ENCODE measurements at places on chromosomes 2 and 18.

DNA sequence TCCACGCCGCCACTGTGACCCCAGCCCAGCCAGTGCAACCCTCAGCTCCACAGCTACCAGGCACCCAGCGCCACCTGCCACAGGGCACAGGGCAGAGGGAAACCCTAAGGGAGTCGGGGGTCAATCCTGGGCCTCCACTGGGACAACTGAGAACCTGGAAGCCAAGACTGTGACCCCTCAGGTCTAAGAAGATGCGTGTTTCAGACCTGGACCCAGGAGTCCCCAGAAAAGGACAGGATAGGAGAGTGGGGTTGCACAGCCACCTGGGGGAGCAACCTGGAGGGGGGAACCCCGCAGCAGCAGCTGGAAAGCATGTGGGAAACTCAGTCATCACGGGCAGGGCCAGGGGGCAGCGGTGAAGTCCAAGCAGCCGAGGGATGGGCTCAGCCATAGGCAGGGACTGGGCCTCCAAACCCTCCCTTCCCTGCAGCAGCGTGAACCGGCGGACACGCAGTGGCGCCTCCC lies 4.1 kb downstream of the ESPNL start:
- no peak for DNase-seq

DNA sequence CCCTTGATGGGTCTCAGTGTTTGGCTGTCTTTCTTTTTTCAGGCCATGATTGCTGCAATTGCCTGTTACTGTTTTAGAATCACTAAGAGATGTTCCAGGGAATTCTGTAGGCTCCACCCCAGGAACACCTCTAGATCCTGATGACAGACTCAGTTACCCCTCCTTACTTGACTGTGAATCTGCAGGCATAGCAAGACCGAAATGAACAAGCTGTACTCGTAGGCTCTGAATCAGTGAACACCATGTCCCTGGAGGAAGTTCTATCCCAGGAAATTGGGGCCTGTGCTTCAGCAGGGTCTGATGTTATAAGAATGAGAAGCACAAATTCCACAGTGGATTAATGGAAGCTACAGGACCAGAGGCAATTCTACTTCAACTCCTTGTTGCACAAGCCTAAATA lies 148.6 kb downstream of the COPS8 start:
- DNase-seq: no peak

DNA sequence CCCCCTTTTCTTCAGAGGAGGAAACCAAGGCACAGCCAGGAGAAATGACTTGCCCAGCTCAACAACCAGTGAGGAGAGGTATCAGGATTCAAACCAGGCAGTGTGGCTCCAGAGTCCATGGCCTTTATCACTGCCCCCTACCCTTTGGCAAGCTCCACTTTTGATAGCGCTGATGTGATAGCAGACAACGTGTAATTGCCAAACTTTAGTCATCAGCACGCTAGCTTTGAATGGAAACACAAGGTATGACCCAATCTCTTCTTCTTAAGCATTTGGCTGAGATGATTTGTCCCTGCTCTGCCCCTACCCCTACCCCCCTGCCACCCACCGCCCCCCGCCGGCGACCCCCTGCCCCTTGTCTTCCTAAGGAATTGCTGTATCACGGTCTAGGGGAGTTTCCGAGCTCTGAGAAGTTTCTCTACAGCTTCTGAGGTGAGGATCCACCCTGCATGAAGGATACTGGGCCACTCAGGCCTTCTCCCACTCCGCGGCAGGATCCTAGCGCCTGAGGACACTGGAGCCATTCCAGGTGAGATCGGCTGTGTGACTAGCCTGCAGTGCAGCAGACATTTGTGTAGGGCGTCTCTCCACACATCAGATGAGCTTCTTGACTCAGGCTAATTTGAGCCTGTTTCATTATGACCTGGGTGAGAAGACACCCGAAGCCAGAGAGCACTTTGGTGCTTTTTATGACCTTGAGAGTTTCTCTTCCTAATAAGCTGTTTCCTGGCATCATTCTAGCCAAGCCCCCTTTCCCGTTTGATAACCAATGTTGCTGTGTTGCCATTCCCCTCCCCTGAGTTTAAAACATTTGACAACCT lies 75.1 kb upstream of the MAP4K4 start:
- peak; percentile 9 for DNase-seq

- DNase-seq: no peak
Measured at GRCh38 chr2:170467568-170468422, 247.3 kb upstream of the SP5 start.

DNA sequence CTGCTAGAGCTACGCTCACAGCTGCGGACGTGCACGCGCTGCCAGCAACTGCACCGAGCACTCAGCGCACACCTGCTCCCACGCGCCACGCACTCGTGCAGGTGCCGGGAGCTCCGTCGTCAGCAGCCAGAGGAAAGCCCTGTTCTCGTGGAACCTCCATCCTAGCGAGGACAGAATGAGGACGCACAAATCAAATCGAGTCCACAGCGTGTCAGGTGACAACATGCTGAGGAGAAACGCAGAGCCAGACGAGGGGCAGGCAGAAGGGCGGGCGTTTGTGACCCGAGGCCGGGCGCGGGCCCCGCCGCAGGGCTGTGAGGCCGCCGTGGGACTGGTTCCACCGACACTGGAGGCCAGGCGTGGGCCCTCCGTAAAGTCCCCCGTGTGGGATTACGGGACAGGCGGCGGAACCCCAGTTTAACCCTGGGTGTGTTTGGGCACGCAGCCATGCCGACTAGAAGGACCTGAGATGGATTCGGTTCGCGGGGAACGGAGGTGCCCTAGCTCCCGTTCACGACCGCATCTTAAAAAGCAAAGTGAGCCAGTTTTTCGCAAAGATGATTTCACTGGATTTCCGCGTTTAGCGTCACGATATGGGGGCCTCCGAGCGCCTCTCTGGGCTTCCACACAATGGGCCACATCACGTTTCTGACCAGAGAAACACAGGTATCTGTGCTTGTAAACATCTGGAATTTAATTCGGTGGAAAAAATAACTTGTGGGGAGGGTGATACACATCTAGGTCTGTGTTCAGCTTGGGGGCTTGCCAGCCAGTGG lies 26.9 kb upstream of the ALKAL2 start:
- DNase-seq: no peak

GRCh38 chr2:142980246-142981068 lies 103.0 kb downstream of the KYNU start:
- DNase-seq: no peak

- DNase-seq: no peak
Measured at GRCh38 chr18:3132700-3133099, 87.1 kb downstream of the MYOM1 start.

- no peak for DNase-seq
Measured at GRCh38 chr2:161352719-161353118, 44.5 kb downstream of the PSMD14 start.

- no peak for DNase-seq
Measured at GRCh38 chr2:207514451-207514850, 15.3 kb upstream of the CREB1 start.

DNA sequence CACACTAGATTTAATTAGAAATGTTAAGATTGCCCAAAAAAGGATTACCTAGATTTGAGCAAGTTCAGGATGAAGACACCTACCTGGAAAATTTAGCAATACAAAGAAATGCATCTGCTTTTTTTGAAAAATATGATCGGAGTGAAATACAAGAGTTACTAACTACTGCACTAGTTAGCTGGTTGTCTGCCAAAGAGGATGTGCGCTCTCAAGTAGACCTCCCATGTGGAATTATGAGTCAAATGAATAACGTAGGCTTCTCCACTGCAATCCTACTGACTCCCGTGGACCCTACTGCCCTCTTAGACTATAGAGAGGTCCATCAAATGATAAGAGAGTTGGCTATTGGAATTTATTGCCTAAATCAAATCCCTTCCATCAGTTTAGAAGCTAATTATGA lies 2.0 kb downstream of the ANKAR start:
- no peak for DNase-seq

GRCh38 chr18:30676053-30676480 lies 366.5 kb downstream of the DSC3 start:
- DNase-seq: no peak

GRCh38 chr2:176639016-176639343 lies 369.7 kb downstream of the MTX2 start:
- DNase-seq: no peak

- no peak for DNase-seq
Measured at GRCh38 chr2:41723526-41723925, 324.3 kb upstream of the PKDCC start.

DNA sequence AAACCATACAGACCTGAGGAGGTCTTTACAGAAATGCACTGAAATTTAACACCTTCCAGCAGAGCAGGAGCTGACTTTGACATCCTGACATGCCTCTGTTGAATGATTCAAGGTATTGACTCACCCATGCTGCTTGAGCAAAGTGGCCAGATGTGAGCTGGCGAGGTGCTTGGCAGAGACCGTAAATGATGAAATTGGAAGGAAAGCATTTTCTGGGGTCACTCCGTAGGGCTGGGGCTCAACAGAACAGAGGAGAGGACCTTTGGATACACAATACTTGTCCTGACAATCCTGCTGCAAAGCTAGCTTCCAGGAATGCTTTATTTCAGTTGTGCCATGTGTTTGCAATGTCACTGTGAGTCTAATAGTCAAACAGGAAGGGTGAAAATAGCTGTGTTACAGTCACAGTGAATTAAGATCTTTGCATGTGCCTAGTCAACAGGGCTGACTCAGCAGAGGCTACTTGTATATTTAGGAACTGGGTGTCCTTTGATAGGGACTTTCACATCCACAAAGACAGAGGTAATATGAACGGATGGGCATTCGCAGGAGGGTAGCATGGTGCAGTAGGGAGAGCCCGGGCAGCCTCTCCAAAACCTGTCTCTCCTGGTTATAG lies 31.6 kb upstream of the NCK2 start:
- DNase-seq: no peak

DNA sequence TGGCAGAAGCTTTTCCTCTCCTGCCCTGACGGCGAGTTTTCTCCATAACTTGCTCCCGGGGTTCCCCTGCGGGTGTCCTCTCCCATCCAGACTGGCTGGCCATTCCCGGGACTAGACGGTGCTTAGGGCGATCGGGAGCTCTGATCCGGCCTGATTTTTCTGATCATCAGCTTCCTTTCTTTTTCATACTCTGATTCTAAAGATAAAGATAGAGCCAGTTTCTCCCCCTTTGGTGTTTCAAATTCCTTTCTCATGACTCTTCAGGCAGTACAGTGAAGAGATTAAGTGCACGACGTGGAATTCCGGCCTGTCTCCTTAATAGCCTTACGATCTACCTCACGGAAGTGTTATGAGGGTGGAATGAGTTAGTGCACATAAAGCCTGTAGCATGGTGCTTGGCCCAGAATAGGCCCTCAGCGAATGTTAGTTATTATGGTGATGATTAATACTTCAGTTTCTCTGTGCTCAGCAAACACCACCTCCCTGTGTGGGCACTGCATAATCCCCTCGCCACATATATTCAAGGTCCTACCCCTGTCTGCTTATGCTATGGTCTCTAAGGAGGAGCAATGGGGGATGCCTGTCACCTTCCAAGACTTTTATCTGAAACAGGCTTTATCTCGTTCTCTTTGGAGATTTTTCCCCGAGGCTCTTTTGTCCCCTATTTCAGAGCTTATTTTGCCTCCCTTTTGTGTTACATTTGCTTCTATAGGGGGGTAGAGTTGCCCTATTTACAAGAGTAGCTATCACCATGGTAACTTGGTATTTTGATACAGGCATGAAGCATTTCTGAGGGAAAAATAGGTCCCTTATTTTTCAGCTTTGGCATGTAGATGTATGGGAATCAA lies 254.8 kb downstream of the CDH2 start:
- no peak for DNase-seq

DNA sequence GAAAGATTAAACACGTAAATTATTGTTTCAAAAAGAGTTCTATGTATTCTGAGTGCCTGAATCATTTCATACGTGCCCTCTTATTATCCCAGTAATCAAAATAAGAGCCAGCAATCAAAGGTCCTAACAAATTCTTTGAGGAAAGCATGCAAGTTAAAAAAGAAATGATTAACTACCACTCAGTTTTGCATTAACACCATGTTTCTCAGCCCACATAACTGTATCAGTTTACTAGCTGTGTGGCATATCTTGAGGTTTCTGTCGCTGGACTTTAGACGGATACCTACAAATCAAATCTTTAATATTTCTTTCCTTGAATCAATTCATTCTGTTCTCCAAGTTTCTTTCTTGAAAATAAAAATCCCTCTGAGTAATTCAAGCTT lies 668.9 kb upstream of the CHAC2 start:
- no peak for DNase-seq

GRCh38 chr18:9209279-9209678 lies 72.7 kb downstream of the ANKRD12 start:
- no peak for DNase-seq

DNA sequence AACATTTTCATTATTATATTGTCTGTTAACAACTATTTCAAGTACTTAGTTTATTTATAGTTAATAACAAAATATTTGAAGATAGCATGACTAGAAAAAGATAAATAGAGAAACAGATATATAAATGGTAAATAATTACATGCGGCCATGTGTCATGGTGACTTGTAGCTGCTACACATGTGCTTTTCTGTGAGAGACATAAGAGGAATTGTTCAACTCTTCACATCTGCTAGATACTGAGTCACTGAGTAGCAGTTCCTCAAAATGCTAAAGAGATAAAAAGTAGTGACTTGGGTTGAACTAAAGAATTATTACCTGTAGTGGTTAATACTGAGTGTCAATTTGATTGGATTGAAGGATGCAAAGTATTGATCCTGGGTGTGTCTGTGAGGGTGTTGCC lies 37.5 kb upstream of the SCN9A start:
- no peak for DNase-seq

DNA sequence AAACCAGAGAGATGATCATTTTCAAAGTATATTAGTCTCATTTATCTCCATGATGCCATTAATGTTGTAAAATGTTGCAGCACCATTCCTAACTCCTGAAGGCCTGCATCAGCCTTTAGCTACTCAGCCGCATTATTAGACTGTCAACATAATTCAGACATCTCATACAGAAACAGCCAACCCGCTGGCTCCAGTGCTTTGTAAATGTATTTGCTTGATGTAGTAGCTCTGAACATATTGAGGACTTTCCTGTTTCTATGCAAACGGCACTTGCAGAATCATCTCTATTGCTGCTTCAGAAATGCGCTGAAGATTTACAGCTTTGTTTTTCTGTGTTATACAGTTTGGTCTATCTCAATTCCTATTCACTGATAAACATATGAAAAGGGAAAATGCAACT lies 372.2 kb downstream of the DSEL start:
- DNase-seq: no peak

DNA sequence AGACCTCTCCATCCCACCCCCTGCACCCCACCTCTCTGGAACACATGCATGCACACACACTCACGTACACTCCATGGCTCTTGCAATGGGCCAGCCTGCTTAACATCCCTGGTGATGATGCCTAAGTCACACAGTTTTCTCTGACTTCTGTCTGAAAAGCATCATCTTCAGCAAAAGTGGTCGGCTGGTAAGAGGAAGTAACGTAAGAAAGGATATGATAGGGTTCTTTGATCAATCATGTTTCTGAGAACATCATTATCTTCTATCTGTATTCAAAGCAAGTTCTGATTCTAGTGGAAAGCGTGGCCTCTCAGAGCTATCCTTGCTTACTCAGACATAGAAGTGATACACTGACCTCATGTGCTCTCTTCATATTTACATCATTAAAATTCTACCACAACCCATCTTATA lies 11.4 kb upstream of the NDUFV2 start:
- peak; percentile 74 for DNase-seq

GRCh38 chr18:61619783-61620182 lies 273.0 kb downstream of the RNF152 start:
- no peak for DNase-seq

GRCh38 chr2:39218391-39218790 lies 25.4 kb downstream of the CDKL4 start:
- no peak for DNase-seq

- no peak for DNase-seq
Measured at GRCh38 chr18:45054636-45055035, 373.9 kb downstream of the SETBP1 start.
